Activated naive CD4-positive, alpha-beta T cell treated with anti-CD3 and anti-CD28 coated beads, Interleukin-2, amount 50 U/mL, for 16 hours (primary cell): ENCODE measurements at places on chromosomes 16 and 17.
A peak's percentile ranks its signal among the peaks of the same experiment; 100 is the strongest.

GRCh38 chr16:14405611-14406537 is 224.2 kb downstream of the PARN start:
- DNase-seq = peak; percentile 17

DNA sequence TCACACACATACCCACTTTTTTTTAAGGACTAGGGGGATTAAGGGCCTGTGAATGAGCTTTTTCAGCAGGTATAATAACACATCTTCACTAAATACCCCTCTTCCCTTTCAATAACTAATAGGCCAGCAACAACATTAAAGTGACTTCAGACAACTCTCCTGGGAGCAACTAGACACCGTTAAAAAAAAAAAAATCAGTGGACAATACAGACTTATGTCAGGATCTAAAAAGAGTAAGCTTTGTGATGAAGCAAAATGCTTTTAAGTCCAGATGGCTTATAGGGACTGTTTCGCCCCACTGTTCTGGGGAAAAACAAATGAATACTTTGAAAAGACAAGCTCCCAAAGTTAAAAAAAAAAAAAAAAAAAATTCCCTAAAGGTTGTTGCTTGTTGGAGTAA is 29.0 kb downstream of the SPAG9 start:
- DNase-seq = no peak

DNA sequence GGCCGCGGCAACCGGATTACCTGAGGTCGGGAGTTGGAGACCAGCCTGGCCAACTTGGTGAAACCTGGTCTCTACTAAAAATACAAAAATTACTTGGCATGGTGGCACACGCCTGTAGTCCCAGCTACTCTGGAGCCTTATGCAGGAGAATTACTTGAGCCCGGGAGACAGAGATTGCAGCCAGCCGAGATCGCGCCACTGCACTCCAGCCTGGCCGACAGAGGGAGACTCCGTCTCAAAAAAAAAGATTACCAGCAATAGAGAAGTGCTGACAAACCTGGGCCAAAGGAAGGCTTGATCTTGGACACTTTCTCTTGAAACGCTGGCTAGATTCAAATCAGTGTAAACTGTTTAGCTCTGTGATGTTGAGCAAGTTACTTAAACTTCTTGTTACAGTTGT is 4.3 kb downstream of the MT1H start:
- DNase-seq = no peak

- DNase-seq = no peak
These were observed 39.8 kb upstream of the GOT2 start for GRCh38 chr16:58773870-58774269.

- no peak for DNase-seq
These were observed 54.3 kb upstream of the CNTNAP4 start for GRCh38 chr16:76222853-76223252.

GRCh38 chr17:72592967-72593325 is 472.1 kb downstream of the SOX9 start:
- DNase-seq = no peak

DNA sequence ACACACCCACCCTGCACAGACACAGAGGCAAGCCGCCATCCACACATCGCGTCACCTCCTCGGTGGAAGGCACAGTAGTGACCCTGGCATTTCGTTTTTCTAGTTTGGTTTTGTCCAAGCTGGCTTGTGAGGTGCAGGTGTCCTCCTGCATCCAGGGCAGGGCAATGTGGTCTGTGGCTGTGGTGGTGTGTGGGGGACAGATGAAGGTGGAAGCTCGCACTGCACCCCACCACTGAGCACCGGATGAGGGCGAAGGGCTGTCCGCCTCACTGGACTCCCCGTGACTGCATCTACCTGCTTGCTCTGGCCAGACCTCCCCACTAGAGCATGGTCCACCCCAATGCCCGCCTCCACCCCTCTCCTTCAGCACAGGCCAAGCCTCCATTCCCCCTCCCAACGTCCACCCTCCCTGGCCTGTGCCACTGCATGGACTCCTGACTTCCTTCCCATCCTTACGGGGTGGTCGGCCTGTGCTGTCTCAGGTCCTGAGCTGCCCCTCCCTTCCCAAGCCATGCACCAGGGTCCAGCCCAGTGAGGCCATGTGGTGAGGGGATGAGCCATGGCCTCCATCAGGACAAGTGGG is 78.8 kb upstream of the CBX4 start:
- no peak for DNase-seq
